NCI-H2029 treated with DMSO at 0.1 percent for 48 hours (cell line): ENCODE measurements at places on chromosomes 4 and X.

DNA sequence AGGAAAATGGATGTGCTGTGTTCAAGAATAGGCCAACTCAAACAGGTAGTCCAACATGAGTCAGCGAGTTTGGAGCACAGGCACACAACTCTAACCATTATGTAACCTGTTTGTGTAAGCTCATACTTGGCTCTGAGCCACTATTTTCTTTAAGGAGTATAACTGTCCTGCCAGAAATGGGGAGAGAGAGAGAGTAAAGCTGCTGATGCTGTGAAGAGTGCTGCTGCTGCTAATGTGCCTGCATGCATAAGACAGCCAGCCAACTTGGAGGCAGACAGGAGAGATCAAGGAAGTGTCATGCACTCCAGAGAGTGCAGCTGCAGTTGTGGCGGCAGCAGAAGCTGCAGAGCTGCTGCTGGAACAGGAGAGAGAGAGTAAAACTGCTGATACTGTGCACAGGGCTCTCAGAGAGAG, 11.7 kb upstream of the STATH start:
- DNase-seq: peak; percentile 68

DNA sequence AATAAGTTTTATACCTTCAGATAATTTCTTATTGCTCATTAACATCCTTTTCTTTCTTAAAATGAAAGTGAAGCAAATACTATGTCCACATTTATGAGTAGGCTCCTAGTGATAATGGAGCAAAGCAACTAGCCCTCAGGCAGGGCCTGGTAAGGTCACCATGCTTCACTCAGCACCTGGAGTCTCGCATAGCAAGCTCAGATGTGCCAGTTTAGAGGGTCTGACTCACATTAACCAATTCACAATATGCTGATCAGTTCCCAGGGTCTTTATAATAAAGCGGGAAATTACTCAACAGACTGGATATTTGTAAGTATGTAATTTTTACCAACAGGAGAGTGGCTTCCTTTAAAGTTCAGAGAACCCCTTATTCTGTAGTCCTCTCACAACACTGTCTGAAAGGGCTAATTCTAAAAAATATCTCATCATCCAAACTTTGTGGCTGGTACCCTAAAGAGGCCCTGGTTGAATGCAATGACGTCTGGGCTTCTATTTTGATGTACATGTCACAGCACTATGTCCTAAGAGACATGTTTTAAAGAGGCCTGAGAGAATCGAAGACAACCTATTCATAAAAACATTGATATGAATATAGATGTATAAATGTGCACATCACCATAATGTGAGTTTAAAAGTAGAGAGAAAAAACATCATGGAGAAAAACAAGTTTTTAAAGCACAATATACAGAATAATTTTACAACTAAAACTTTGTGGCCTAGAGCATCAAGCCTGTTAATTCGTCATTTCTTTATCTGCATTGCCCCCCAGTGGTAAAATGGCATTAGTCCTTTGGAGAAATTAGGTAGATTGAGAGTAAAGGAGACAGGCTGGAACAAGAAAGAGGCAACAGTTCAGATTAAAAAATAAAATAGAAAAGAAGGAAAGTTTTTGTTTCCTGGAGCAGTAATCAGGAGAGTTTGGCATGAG, 44.3 kb downstream of the IL21 start:
- no peak for DNase-seq

DNA sequence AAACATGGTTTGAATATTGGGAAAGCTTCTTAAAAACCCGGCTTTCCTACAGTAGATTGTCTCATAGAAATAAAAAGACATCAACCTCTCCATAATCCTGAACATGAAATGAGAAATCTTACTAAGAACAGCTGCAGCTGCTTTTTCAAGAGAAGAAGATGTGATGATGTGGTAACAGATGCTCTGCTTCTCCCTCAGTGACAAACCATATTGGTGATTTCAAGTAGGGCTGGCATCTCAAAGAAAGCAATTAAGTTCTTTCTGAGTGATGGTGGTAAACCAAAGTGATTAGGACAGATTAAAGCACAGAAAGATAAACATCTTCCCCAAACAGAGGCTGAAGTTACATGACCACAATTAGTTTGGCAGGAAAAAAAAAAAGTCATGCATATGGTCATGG, 1477.7 kb downstream of the RAPGEF2 start:
- DNase-seq: no peak

DNA sequence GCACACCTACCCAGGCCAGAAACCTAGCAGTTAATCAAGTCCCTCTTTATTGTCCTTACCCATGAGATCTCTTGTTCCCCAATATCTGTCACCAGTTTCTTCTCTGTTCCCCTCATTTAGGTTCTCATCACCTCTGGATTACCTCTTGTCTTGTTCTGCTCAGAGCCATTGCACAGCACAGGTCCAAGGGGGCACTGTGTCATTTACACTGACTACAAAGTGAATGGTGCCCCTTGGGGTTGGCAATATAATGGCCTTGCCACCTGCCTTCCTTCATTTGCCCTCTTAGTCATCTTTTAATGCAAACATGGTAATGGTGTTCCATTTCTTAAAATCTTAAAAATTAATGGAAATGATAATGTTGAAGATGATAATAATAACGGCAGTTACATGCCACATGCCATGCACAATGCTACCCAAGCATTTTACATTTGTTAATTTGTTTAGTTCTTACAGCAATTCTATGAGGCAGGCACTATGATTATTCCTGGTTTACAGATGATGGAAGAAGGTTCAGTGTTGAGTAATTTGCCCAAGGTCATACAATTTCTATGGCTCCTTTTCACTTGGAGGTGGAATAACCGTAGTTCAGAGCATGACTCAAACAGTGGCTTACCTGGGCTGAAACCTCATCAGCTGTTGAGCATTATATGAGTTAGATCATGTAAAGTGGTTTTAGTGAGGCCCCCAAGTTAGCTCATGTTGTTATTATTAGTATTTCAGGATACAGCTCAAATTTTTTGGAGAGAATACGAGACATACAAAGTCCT, 117.9 kb downstream of the RASL11B start:
- no peak for DNase-seq

DNA sequence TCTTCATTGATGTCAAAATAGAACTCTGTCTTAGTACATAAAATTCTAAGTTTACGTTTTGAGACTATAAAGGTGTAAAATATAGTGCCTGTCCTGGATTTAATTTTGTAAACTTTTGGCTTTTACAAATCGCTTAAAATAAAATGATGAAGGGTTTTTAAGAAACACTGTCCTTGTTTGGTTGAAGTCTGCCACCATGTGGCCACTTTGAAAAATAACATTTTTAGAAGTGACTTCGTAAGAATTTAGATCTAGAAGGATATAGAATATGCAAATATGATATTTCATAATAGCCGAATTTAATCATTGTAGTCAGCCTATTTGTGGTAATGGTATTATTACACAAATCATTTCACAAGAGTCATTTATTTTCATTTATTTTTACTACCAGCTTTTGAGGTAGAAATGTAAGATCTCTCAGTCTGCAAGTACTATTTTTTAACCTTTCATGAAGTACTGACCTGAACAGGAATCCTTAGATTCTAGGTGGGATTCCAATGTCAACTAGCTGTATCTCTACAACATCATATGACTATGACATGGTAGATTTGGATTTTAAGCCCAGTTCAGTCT, 31.0 kb upstream of the FAT4 start:
- DNase-seq: no peak

GRCh38 chr4:108982402-108983185, 219.7 kb upstream of the ETNPPL start:
- DNase-seq: no peak

DNA sequence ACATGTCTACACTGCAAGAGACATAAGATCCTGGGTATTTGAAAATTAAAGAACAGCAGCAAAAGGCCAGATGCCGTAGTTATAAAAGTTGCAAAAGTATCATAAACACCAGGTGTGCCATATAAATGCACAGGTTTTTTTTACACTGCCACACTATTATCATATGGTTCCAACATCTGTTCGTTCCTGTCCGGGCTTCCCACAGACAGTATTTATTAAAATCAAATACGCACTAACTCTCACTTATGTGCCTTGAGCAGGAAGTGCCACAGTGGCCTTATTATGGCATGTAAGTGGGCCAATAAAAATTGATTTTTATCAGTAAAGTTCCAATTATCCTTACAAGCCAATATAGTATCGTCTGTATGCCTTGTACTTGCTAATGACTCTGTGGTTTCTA, 873.2 kb downstream of the RPA4 start:
- DNase-seq: no peak

DNA sequence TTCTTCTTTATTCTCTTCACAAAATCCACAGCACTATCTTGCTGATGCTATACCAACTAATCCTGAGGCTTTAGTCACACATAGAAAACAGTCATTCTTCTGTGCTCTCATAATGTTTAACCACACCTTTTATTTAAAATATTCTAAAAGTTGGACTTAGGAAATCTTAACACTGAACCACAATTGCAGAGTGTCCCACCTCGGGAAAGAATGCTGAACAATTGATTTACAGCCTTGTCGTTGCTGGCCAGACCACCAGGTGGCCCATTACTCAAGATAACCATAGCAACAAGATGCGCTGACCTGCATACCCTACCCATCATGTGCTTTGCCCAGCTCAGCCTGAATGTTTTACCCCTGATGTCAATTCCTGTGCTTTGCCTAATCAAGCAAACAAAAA, 100.8 kb downstream of the ARSJ start:
- no peak for DNase-seq

DNA sequence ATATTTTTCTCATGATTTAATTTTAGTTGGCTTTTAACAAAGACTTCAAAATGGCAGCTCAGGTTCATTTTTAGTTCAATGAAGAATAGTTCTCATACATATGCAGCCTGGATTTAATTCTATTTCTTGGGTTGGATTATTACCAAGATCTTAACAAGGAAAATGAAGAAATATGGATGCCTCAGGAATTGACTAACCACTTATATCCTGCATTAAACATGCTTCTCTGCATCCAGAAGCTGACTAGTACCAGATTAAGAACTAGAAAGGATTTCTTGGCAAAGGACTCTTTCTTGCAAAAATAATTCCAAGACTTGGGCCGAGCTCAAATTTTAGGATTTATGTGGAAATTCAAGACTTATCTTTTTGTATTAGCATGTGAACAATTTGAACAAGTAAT, 5.6 kb upstream of the KLHL2 start:
- DNase-seq: no peak

DNA sequence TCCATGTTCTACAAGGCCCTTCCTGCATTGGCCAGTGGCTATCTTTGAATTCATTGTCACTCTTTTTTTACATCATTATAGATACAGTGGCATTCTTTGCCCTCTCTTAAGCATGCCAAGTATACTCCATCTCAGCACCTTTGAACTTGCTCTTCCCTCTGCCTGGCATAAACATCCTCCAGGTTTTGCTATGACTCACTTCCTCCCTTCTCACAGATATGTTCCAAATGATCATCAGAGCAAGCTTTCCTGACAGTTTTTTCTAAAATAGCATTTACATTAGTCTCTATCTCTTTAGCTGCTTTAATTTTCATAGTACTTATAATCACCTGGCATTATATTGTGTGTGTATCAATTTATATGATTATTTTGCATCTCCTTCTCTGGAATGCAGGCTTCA, 553.3 kb upstream of the MAGEB2 start:
- DNase-seq: no peak

DNA sequence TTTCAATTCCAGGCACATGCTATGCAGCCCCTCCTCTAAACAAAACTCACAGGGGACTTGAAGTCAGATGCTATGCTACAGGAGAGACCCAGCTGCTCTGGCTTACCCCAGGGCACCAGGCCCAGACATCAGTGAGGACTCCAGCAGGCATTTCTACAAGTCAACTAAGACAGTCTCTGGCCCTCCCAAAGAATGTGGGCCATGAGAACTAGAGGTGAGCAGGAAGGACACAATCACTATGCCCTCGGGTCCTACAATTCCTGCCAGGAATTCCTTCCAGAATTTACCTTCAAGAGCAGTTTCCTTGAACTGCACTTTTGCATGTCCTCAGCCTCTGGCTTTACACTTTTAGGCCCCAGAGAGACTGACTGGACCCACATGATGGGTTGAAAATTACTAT, 17.4 kb downstream of the TMEM192 start:
- DNase-seq: no peak

- DNase-seq: no peak
These were observed 1294.9 kb downstream of the ADGRL3 start for GRCh38 chr4:62495032-62495431.

DNA sequence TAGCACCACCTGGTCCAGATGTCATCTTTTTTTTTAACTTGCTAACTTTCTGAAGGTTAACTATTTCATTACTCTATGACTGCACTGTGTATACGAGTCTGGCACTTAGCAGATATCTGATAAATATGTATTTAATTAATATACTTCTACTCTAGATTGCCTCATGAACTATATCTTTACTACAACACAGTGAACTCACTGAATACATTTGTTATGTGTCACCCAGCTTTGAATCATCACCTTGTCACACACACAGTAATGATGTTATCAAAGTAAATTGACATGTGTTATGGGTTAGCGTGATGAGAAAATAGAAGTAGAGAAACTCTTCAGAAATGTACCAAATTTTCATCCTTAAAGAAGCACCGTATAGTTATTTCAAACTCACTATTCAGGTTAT, 419.3 kb upstream of the ADGRL3 start:
- DNase-seq: no peak

DNA sequence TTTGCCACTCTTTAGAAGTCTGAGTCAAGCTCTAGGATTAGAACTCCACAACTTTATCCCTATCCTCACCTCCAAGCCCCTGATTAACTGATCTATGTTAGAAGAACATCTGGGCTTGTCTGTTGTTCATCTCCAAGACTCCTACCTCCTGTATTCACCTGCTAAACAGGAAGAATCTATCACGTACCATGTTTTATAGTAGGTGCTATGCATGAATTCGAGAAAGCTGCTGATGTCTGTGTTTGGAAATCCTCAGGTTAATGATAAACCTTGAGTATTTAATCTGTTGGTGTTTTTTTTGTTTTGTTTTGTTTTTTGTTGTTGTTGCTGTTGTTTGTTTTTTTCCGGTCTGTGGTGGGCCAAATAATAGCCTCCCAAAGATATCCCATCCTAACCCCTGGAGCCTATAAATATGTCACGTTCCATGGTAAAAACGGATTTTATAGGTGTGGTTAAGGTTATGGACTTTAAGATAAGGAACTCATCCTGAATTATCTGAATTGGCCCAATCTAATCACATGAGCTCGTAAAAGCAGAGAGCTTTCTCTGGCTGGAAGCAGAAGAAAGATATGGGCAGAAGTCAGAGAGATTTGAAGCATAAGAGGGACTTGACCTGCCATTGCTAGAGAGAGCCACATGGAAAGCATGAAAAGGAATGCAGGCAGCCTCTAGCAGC, 101.2 kb upstream of the DUSP21 start:
- no peak for DNase-seq

GRCh38 chr4:127134490-127134889, 498.3 kb upstream of the INTU start:
- DNase-seq: peak; percentile 53

DNA sequence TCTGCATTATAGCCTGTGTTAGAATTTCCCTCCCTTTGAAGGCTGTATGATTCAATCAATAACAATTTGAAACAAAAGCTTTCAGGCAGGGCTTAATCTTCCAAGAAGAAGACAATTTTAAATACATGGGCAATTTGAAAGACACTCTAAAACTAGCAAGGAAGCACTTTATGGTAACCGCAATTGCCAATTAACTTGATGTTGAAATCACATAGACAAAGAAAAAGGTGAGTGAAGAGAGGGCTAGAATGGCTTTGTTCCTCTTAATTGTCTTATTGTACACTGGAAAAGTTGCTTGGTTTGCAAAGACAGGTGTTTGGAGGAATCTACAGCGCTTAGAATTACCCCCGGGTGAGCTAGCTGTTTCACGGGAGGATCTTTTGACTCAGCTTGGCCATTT, 74.4 kb upstream of the PRKX start:
- DNase-seq: no peak

GRCh38 chr4:124135409-124135813, 577.1 kb downstream of the ANKRD50 start:
- DNase-seq: no peak
